ENCODE measurements at places on chromosomes 5 and 9.

DNA sequence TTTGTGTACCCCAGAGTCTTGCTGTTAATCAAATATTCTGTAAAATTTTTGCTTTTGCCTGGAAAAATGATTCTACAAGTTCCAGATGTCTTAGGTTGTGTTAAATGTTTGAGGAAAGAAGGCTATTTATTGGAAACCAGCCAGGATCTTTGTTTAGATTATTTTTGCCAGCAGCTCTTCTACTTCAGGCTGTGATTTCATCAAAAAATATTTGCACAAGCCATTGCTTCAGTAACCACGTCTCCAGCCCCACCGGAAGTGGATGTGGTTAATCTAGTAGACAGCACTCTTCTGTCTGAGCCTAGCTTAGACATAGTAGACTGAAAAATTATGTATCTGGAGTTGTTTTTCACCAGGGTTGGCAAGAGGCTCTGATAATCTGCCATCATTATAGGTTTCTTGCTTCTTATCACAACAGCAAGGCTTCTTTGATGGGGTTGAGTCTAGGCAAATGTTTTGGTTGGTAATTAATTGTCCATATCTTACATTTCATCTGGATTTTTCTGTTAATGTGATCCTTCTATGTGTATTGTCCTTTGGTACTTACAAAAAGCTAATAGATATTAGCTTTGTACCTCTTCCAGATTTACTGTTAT lies 17.1 kb downstream of the KCTD16 start:
- no peak for DNase-seq

GRCh38 chr5:143600396-143601075 lies 197.1 kb upstream of the NR3C1 start:
- DNase-seq, result no peak

DNA sequence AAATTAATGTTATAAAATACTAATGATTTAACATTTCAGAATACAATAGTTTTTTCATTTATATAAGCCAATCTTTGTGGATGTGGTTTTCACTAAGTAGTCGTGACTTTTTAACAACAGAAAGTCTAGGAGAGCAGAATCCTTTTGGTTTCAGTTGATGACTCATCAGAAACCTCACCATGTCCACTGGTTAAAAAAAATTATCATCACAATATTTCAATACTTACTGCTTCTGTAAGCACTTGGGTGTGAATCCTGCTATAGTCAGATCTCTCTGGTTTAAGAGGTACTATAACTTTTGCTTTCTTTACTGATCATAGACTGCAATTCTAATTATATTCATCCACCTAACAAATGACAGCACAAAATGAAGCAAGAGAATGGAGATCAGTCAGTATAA lies 77.2 kb downstream of the MRPS30 start:
- no peak for DNase-seq

GRCh38 chr5:134784241-134784920 lies 25.8 kb downstream of the DDX46 start:
- DNase-seq, result no peak

GRCh38 chr5:9244417-9244816 lies 301.5 kb downstream of the SEMA5A start:
- no peak for DNase-seq

- no peak for DNase-seq
Observed at GRCh38 chr5:149804478-149805450, 74.7 kb downstream of the PPARGC1B start.

DNA sequence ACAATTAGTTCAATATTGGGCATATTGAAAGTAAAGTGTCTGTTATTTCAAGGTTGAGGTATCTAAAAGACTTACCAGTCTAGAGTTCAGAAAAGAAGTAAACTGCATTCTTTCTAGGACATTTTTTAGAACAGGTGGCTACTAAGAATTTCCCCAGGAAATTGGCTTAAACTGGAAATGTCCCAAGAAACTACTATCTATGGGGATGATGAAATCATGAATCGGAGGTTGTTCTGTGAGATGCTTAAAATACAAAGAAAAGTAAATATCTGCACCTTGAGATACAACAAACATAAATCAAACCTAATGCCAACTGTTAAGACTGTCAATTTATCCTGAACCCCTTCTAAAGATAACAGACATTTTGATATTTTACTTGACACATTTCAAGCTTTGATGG lies 226.5 kb upstream of the NREP start:
- no peak for DNase-seq

- no peak for DNase-seq
Observed at GRCh38 chr5:172086194-172086975, 79.9 kb upstream of the FBXW11 start.

DNA sequence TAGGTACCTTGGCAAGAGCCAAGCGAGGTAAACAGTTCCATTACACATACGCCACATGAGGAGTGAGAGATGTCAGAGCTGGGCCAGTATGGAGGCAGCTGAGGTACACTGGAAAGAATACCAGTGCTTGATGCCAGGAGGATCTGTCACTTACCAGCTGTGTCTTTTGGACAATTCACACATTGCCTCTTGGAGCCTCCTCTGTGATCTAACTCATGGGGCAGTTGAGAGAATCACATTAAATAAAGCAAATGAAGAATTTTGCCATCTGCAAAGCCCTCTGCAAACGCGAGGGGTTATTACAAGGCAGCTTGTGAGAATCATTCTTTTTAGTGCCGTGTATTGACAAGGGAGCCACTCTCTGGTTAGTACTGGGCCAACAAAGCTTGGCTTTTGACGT lies 429.7 kb upstream of the KLF4 start:
- no peak for DNase-seq

DNA sequence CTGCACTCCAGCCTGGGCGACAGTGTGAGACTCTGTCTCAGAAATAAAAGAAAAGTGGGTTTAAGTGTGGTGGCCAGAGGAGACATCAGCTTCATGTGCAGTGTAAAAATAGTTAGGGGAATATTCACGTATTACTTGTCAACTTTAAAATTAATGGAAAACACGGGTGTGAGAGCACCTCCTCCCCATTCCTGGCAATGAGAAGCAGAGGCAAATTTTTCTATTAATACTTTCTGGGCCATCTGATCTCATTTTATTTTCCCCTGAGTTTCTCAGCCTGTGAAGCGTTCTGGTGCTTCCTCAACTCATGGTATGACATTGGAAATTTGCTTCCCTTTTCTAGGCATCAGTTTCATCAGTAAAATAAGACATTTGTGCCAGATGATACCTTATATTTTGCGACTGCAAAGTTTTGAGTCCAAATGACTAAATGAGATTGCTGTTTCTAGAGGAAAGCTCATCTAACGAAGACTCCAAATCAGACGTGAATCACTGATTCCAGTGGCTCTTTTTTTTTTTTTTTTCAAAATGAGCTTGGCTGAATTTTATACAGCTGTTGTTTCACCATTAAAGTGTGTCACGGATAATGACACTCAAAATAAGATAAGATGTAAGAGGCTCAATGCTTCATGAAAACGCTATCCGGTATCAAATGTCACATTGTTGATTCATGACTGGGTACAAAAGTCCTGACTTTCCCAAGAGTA lies 104.6 kb downstream of the MSX2 start:
- DNase-seq, result no peak

DNA sequence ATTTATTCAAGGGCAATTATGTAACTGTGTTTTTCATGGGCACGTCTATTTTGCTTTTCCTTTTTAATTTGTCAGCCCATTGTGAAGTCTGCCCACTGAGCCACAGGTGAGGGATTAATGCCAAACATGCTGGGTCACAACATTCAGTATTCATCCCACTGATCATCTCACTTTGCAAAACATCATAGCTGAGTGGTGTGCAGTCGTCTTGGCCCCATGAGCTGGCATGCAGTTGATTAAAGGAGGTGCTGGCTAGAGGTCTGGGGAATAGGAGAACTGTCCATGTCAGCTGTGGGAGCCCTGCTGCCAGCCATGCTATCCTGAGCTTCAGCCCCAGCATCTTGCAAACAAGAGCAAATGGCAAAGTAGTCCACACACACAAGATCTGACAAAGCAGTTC lies 11.7 kb upstream of the ESM1 start:
- DNase-seq, result no peak

GRCh38 chr5:164214698-164215097 lies 709.3 kb downstream of the MAT2B start:
- no peak for DNase-seq

DNA sequence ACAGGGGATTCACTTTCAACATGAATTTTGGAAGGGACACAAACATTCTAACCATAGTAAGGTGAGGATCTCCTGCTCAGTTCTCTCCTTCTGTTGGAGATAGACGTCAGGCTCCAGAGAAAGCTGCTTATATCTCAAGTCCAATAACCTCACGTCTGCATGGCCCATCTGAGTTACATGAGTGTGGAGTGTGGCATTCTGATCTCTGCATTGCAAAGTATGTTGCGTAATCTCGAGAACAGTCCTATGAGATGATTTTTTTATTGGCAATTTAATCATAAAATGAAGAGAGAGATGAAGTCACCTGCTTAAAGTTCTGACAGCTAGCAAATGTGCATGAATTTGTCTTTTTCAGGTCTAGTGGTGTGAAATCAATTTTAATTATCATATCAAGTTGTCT lies 118.8 kb downstream of the SLC12A2 start:
- DNase-seq, result no peak

- no peak for DNase-seq
Observed at GRCh38 chr5:40784027-40784653, 14.0 kb downstream of the PRKAA1 start.

- DNase-seq, result no peak
Observed at GRCh38 chr5:163695830-163696578, 190.6 kb downstream of the MAT2B start.

GRCh38 chr9:72474676-72475075 lies 46.7 kb upstream of the TMC1 start:
- DNase-seq, result no peak

DNA sequence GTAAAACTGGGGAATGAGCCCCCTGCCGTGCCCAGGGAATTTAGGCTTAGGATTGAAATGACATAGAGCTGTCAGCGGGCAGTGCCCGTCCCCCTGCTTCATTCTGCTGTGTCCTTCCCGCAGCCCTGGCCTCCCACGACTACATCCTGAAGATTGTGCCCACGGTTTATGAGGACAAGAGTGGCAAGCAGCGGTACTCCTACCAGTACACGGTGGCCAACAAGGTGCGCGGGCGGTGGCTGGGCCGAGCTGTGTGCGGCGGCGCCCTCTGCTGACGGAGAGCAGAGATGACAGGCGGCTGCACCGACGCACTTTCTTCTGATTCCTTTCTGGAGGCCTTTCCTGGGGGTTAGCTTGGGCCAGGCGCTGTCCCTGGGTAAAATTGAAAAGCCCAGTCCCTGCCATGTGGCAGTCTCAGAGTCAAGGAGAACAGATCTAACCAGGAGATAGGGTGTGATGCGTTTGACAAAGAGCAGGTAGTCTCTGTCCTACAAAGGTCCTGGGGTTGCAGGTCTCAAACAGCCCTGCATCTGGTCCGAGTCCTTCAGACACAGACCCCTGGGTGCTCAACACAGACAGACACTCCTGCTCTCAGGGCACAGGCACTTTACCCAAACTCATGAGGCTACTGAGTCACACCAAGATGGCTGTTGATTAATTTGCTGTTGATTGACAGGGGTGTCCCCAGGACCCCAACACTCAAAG lies 26.8 kb upstream of the RPL26L1 start:
- peak; percentile 77 for DNase-seq

DNA sequence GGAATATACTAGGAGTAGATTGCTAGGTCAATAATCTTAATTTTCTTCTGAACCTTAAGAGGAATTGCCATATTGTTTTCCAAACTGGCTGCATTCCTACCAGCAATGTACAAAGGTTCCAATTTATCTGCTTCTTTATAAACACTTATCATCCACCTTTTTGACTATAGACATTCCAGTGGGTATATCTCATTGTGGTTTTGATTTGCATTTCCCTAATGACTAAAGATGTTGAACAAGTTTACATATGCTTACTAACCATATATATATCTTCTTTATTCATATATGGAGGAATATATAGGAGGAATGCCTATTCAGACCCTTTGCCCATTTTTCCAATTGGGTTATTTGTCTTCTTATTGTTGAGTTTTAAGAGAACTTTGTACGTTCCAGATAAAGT lies 7.6 kb downstream of the DNAJC18 start:
- DNase-seq, result no peak

DNA sequence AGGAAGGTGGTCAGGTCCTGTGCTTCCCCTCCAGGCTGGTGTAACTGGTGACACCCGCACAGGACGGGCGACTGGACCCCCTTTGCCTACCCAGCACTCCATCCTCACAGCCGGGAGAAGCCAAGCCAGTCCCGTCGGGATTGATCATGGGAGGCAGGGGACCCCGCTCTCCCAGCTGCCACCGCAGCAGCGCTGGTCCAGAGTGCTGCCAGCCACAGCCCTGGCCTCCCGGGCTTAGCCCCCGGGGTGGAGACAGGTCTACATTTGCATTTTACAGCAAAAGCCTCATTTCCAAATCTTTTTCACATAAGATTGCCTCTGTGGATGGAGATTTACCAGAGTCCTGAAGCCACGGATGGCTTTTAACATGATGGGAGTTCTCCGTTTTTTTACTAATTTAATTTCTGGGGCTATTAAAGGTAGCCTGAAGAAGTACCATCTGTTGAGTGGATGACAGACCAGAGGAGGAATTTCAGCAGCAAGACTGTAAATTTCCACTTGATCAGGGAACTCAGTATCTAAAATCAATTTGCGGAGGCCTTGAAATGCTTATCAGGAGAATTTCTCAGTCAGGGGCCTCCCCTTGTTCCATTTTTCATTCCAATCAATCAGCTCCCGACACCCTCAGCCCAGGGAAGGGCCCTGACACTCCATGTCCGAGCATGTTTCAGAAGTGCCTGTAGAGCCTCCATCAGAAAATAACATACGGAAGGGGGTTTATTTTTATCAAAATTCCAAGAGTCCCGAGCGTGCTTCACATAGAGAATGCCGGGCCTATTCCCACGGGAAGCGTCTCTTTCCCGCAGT lies 80.6 kb downstream of the OLFM1 start:
- no peak for DNase-seq

DNA sequence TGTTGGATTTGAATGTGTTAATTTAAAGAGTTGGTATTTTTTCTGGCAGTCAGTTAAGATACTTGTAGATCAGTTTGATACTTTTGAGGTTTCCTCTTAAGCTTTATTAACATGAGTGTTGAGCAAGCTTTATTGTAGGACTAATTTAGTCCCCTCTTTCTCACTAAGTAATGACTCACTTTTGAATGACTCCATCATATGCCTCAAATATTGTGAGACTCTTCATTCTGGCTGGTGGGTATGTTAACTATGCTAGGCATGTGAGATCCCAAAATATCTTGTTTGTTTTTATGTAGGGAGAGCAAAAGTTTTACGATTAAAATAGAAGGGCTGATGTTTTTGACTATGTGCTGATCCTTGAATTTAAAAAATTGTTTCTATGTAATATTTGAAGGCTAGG lies 355.7 kb downstream of the IZUMO3 start:
- no peak for DNase-seq

DNA sequence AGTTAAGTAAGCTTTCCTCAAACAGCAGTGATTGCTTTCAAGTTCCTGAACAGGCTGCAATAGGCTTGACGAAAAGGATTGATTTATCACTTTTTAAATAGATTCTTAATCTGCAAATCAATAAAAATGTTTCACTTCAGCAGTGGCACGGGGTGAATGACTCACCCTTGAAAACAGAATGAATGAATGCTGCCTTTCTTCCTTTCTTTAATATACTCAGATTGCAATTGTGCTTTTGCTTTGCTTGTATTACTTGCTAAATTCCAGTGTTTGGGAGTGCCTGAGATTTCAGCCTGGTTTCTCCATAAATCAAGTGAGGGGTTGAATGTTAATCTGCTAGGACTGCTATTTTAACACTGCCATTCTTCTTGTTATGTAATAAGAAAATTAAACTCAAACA lies 1293.8 kb downstream of the PTPRD start:
- DNase-seq, result no peak

All from K562 (cell line).